Caki2 (cell line): ENCODE measurements at places on chromosomes 1 and 21. TPM values are rescaled to one million over a fixed set of nuclear protein-coding genes. Genes with fewer than 3 reads are reported as not detected.

The PIGK gene
- total RNA-seq, result 32.2 and 50.0 TPM in 2 replicates

The S100A7A gene
- total RNA-seq, result not detected in 2 replicates

The TCHHL1 gene
- total RNA-seq, result not detected in 2 replicates

The CYYR1 gene
- total RNA-seq, result not detected in 2 replicates

The RAD54L gene
- 9.7 and 23.5 TPM in 2 replicates for total RNA-seq

The CLDN17 gene
- not detected in 2 replicates for total RNA-seq

The TNFRSF14 gene
- total RNA-seq, result not detected in 2 replicates

The SLC37A1 gene
- total RNA-seq, result 39.8 and 101 TPM in 2 replicates

The CLDN19 gene
- not detected in 2 replicates for total RNA-seq

The PDE4B gene
- not detected in 2 replicates for total RNA-seq

The ASCL5 gene
- total RNA-seq, result 0.07 and 0.41 TPM in 2 replicates

The APOBEC4 gene
- not detected in 2 replicates for total RNA-seq

The NR0B2 gene
- not detected in 2 replicates for total RNA-seq

The FCRLA gene
- total RNA-seq, result not detected in 2 replicates

The MRPL39 gene
- total RNA-seq, result 52.5 and 81.7 TPM in 2 replicates

The ADGRB2 gene
- 7.9 and 13.7 TPM in 2 replicates for total RNA-seq

The CELA3B gene
- total RNA-seq, result not detected in 2 replicates

The FCRL6 gene
- not detected in 2 replicates for total RNA-seq

The LRRC3 gene
- total RNA-seq, result not detected in 2 replicates

The OR2T29 gene
- not detected in 2 replicates for total RNA-seq

The KRTAP19-1 gene
- not detected in 2 replicates for total RNA-seq

The SYT11 gene
- 0.03 TPM in 1 of 2 replicates, not detected in the other for total RNA-seq

The DPT gene
- not detected in 2 replicates for total RNA-seq

The RAB3B gene
- total RNA-seq, result 1.5 and 2.4 TPM in 2 replicates

The SPATA1 gene
- total RNA-seq, result not detected in 2 replicates

The GPR3 gene
- 1.7 TPM in 1 of 2 replicates, not detected in the other for total RNA-seq

The PCSK9 gene
- total RNA-seq, result not detected in 2 replicates

The TBX15 gene
- total RNA-seq, result not detected in 2 replicates

The C1orf87 gene
- not detected in 2 replicates for total RNA-seq

The CYP4A22 gene
- not detected in 2 replicates for total RNA-seq

The NCF2 gene
- 3.1 and 9.9 TPM in 2 replicates for total RNA-seq

The DTL gene
- 42.8 and 53.5 TPM in 2 replicates for total RNA-seq

The ITLN2 gene
- not detected in 2 replicates for total RNA-seq

The KCNC4 gene
- total RNA-seq, result 1.1 and 4.9 TPM in 2 replicates

The SAMSN1 gene
- total RNA-seq, result not detected in 2 replicates

The GSTM5 gene
- total RNA-seq, result not detected in 2 replicates

The SH2D1B gene
- not detected in 2 replicates for total RNA-seq

The NMNAT2 gene
- total RNA-seq, result 0.24 TPM in 1 of 2 replicates, not detected in the other

The SLAMF9 gene
- total RNA-seq, result not detected in 2 replicates
